ENCODE measurements at places on chromosomes 1 and 21. TPM values are rescaled to one million over a fixed set of nuclear protein-coding genes. Genes with fewer than 3 reads are reported as not detected.
A peak's percentile ranks its signal among the peaks of the same experiment; 100 is the strongest.

DNA sequence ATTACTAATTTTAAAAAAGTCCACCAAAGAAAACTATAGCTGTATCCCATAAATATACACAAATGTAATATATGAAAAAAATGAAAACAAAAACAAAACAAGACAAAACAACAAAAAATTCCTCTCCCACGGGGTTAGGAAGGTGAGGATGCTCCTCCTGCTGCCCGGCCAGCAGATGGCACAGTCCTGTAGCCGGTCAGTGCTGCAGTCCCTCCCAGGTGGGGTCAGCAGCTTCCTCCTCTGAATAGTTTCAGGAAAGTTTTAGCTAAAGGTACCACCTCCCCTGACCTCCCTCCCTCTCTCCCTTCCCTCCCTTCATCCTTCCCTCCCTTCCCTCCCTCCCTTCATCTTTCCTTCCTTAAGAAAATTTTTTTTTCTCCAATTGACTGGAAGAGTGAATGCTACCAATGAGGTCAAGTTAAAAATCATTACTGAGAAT is 67.8 kb upstream of the BCL10 start:
- DNase-seq: no peak

DNA sequence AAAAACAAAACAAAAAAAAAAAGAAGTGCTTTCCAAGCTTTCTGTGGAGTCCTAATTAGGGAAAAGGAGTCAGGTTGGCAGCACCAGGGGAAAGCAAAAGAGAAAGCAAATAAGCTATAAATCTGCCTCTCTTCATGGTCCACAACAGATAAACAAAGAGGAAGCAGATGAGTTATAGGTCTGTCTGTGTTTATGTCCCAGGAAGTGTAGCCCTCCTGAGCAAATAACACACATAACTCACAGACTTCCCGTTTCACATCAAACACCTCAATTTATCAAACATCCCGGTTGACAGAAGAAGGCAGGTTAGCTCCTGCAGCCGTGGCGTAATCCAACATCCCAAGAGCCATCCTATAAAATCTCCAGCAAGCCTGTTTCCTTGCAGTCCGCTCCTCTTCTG is 5.6 kb upstream of the SLC2A5 start:
- DNase-seq: no peak

DNA sequence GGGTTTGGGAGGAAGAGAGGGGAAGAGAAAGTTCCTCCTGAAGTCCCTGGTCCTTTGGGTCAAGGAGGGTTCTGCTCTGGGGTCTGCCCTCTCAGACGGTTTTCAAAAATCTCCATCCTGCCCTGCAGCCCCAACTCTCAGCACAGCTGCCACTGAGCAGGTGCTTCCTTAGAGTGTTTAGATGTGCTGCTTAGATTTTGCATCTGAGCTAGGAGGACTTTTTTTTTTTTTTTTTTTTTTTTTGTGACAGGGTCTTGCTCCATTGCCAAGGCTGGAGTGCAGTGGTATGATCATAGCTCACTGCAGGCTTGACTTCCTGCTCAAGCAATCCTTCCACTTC is 324.9 kb upstream of the POU3F1 start:
- no peak for DNase-seq

- no peak for DNase-seq
Observed at GRCh38 chr1:7325254-7325653, 445.8 kb upstream of the VAMP3 start.

DNA sequence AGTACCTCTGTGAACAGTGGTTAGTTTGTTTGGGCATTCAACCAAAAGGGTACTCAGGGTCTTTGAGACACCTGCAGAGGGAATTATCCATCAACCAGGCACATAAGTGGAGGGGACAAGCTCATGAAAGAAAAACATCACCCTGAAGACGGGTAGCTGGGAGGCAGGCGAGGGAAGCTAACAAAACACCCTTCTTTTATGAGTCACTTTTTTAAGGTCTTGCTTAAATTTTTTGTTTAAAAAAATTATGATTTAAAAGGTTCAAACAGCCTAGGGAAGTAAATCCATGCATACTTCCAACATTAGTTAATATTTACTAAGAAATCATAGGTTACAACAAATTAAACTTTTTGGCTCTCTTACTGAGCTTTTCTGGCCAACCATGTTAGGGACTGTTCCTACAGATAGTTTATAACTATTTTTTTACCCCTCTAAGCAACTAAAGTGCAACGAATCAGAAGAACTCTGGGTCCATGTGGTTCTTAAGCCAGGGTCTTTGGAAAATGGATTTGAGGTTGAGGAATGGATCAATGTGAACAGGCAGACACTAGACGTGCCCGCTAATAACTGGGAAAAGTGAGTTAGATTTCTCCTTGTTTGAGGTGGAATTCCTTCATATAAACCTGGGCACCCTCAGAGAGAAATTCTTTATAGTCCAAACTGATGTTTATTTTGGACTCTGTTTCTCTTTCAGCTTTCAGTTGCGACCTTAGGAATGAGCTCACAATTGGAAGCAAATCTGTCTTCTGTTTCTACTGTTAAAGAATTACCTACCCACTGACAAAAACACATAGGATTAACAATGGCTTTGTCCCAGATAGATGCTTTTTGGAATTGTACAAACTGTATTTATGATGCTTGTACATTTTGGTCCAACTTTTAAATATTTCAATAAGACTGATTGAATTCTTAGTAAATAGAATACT is 123.0 kb downstream of the LYPLAL1 start:
- no peak for DNase-seq

GRCh38 chr1:115099693-115100050 is 10.4 kb upstream of the TSPAN2 start:
- DNase-seq: no peak

DNA sequence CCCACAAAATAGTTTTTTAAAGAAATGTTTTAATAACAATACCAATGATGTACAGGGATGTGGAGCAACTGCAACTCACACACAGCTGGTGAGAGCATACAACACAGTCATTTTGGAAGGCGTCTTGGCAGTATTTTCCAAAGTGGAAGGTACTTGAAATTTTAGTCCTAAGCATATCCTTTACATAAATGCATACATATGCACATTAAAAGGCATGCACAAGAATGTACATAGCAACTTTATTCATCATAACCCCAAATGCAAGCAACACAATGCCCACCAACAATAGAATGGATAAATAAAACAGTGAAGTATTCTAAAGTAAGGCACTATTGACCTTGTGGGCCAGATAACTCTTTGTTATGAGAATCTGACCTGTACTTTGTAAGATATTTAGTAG is 310.1 kb upstream of the ADGRL2 start:
- no peak for DNase-seq

DNA sequence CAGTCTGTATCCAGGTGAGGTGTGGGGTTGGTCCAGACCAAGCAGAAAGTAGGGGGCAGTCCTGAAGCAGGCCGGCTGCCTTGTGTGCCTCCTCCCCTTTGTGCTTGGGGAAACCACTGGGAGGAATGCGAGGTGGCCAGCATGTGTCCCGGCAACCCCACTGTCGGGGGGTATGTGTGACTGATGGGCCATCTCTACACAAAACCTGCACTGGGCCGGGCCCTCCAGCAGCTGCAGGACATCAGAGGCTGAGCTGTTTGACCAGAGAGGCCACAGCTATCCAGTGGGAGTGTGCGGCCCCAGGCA is 33.3 kb downstream of the TMEM51 start:
- DNase-seq: no peak

DNA sequence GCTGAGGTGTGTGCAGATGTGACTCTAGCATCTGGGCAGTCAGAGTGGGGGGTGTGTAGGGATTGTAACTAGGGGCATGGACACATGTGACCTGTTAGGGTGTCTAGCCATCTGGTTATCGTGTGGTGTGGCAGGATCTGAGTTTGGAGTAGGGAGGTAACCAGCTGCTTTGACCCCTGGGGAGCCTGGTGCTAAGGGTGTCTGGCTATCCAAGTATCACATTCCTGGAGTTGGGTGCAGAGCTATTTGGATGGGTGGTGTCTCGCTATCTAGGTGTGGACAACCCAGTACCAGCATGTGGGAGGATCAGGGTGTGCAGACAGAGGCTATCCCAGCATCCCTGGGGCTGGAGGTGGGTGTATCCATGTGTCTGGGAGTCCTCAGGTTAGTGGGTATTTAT is 4.7 kb downstream of the PTPRU start:
- no peak for DNase-seq

- DNase-seq: no peak
Observed at GRCh38 chr1:78370779-78371482, 119.8 kb upstream of the PTGFR start.

DNA sequence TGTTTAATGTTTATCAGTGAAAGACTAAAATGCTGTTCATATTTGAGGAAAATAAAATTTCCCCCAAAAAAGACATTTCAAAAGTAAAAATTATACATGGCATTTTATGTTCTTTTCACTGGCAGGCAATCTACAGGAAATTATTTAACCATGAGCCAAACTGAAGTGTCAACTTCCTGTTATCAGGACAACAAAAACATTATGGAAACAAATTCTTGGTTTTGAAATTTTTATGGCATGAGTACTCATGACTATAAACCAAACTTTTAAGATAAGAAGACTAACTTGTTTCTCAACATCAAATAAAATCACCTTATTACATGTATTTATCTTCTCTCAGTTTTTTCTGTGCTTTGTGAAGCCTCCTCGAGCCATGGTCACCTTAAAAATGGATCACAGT is 698.6 kb downstream of the LTN1 start:
- DNase-seq: no peak

- DNase-seq: no peak
Observed at GRCh38 chr1:159580340-159580739, 7.3 kb upstream of the APCS start.

- DNase-seq: peak; percentile 81
Observed at GRCh38 chr1:156927215-156928042, 7.0 kb downstream of the LRRC71 start.

- no peak for DNase-seq
Observed at GRCh38 chr1:2110191-2110737, 60.1 kb downstream of the PRKCZ start.

GRCh38 chr1:151816548-151817352 is 11.5 kb upstream of the LINGO4 start:
- no peak for DNase-seq

DNA sequence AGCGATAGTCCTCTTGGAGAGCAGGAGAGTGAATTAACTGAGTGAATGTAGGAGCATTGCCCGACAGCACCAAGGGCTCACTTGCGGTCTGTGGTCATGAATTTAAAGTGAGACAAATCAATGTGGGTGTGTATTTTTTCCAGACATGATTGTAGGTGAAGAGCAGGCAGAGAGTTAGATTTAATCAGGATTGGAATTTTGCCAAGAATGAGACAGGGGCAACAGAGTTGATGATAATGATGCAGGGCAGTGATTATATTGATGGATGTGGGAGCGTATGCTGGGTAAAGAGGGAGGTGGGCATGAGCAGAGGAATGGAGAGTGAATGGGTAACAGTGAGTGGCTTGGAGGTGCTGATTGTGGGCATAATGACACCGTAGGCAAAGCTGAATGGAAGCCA is 20.0 kb upstream of the SYT6 start:
- DNase-seq: no peak

DNA sequence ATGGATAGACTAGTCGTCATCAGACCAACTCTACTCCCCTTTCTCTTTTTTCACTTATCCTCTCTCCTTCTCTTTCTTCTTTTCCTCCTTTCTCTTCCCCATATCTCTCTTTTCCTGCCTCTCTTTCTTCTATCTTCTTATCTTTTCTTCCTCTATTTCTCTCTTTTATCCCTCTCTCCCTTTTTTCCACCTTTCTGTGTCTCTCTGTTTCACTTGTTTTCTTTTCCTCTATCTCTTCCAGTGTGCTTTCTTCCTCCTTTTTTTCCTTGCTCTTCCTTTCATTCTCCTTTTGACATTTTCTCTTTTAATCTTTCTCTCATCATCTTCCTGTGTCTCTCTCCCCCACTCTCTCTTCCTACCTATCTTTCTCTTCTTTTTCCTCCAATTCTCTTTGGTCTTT is 159.0 kb upstream of the PTGFR start:
- no peak for DNase-seq

DNA sequence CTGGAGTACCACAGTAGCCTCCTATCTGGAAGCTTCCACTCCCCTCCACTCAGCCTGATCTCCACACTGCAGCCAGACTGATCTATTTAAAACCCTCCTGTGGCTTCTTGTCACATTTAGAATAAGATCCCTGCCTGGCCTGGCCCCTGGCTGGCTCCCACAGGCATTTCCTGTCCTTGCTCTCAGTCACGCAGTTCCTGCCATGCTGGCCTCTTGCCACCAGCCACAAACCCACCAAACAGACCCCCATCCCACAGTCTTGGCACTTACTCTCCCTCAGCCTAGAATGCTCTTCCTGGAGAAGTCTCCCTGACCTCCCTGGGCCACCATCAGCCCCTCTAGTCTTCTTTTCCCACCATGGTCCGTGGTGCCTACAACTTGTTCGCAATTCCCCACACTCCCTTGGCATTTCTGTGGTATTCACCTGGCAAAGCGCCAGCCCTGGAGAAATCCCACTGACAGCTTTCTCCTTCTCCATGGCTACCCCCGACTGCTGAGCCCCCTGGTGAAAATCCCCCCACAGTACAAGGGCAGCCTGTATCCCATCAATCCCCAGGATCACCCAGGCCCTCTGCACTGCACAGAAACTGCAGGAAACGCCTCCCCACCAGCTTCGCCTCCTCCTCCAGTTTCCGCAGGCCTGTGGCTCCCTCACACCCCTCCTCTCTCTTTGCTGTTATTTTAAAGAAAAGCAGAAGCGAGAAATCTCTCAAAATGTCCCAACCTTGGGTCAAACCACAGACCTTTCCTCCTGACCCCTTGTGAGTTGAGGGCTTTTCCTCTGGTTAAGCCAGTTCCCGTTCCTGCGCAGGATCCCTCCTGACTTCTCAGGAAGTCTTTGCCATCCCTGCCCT is 94.5 kb downstream of the SYT2 start:
- peak; percentile 35 for DNase-seq

DNA sequence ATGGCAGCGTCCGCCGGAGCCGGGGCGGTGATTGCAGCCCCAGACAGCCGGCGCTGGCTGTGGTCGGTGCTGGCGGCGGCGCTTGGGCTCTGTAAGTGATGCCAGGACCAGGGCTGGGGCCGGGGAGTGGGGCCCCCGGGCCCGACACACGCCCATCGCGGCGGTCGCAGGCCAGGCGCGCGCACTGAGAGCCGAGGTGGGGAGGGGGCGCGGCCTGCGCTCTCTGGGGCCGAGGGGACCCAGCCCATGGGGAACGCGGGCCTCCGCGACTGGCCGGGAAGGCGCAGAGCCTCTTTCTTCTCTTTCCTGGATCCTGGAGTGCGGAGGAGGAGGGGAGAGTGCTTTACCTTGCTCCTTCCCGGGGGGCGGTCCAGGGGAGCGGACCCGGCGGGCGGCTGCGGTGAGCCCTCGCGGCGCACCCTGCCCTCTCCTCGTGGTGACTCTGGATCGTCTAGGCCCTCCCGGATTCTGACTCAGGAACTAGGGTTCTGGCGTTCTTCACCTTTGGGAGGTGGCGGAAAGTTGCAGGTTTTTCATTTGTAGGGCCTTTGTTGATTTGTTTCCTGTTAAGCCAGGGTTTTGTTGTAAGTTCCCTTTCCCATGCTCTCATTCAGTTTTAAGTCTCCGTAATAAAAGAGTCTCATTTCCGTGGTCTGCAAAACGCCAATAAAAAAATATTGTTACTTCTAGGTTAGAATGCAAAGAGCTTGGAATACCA is 529 bp downstream of the MPZL1 start:
- peak; percentile 44 for DNase-seq

RXRG gene
- 0.78 TPM for total RNA-seq

FAM151A gene
- 4.5 TPM for total RNA-seq

TCHHL1 gene
- total RNA-seq: not detected

TOR1AIP1 gene
- 22.9 TPM for total RNA-seq

FBXO28 gene
- total RNA-seq: 33.2 TPM

DNASE2B gene
- 1.3 TPM for total RNA-seq
